ENCODE measurements at places on chromosomes 13 and 19.

DNA sequence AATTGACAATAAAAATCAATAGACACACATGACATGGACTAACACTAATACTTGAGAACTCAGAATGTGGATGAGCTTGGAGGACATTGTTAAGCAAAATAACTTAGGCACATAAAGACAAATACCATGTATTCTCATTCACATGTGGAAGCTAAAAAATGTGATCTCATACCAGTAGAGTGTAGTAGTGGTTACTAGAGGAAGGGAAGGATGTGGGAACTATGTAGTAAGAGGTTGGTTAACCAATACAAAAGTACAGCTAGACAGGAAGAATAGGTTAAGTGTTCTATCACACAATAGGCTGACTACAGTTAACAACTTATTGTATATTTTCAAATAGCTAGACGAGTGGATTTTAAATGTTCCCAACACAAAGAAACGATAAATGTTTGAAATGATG, 415.8 kb upstream of the KLF12 start:
- no peak for DNase-seq

DNA sequence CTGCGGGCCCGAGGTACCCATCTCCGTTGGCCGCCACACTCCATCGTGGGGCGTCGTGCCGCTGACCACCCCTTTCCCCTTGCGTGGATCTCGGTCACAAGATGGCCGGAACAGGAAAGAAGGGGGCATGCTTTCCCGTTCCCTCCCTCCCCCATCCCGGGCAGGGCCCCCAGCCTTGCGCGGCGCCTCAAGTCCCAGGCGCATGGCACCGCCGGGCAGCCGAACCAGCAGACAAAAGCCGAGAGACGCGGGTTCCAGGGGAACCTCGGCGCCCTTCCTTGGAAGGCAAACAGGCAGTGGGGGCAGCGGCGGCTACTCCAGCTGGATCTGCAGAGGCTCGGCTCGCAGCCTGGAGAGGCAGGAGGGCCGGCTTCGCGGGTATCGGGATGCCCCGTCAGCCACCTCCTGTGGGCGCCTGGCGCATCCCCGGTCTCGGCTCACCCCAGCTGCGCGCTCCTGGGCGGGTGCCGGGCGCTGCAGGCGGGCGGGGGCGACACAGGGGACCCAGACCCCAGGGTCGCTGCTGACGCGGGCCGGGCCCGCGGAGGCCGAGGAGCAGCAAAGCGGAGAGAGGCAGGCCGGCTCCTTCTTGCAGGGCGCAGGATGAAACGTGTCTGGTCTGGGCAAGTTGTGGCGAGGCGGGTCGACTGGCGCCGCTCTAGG, 439 bp downstream of the DZIP1 start:
- peak; percentile 37 for DNase-seq

DNA sequence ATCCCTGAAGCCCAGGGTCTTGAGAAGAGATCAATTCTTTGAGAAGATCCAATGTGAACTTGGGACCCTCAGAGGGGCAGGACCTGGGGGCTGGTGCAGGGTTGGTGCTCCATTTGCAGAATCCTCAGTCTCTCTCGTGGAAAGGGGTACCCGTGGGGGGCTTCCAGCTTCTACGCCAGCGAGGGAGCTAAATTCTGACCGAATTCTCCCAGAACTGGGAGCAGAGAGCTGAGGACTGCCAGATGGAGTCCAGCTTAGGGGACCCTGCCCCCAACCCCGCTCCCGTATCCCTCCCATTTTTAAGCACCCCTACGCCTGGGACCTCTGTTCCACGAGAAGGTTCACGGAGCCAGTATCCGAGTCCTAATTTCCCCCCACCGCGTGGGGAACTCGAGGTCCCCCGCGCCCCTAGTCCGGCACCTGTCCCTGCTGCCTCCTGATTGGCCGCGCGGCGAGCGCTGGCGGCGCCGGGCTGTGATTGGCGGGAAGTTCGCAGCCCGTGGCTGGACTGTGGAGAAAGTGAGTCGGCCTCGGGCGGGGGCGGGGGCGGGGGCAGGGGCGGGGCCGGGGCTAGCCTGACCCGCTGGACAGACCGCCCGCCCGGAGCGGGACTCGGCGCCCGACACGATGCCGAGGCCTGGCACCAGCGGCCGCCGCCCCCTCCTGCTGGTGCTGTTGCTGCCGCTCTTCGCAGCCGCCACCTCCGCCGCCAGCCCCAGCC, 4.4 kb upstream of the LTBP4 start:
- no peak for DNase-seq

DNA sequence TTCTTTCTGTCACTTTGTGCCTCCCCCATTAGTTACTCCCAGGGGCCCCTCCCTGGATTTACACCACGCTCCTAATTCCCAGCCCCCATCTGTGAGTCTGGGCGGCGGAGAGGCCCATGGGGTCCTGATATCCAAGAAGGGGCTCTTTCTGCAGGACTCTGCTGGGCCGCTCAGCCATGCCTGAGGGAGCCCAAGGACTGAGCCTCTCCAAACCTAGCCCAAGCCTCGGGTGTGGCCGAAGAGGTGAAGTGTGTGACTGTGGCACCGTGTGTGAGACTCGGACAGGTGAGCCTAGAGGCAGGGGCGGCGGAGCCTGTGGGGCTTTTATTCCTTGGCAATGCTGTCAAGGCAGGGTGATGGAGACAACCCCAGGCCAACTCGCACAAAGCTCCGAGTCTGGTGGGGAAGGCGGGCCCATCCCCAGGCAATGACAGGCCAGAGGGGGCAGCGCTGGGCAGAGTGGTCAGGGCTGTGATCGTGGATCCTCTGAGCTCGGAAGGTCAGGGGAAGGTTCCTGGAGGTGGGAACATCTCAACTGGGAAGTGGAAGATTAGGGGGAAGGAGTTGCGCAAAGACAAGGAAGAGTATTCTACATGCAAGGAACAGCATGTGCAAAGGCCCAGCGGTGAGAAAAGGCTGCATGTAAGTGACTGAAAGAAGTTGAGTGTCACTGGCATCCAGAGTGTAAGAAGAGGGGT, 1.6 kb downstream of the PLEKHG2 start:
- DNase-seq: no peak

DNA sequence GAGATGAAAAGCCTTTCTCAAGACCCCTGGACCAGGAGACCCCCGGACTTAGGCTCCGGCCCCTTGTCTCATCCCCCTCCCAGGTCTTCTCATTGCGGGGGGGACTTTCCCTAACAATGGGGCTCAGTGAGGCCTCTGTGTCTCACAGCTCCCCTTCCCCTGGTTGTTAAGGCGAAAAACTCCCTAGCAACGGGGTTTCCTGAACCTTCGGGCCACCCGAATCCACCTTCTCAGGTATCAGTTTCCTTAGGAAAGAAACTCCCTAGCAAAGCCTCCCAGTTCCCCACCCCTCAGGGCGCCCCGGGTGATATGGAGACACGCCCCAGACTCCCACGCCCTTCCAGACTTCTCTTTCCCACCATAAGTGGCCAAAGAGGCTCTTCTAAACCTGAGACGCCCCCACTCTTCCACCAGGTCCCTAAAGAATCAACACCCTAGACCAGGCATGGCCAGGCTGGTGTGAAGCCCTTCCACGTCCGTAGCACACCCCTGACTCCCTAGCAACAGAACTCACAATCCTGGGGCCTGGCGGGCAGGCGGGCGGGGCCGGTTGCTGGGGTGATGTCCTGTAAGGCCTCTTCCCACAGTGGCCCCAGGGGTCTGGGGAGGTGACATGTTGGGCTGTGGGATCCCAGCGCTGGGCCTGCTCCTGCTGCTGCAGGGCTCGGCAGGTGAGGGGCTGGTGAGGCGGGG, at the start of gene TMEM190:
TMEM190 (plus strand) TSS at position 586 of the 693 bp plus-strand sequence; CDS start at position 614, 28 bp downstream.
- DNase-seq: no peak

DNA sequence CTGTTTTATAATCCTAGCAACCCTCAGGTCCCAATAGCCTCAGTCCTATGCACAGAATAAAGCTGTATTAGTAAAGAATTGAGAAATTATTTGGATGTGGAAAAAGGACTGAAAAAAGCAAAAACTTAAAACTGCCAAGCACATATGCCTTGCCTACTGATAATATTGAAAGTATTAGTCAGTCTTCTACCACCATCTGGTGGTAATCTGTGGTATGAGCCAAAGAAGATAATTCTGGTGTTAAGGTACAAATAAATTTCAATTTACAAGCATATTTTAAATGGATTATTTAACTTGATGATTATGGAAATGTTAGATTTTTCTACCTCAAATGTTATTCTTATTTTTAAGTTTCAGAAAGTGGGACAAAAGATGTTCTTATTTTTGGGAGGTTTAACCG, 460.3 kb upstream of the KLHL1 start:
- peak; percentile 47 for DNase-seq

- peak; percentile 28 for DNase-seq
Measured at GRCh38 chr19:57171551-57172081, 4.3 kb upstream of the DUXA start.

- no peak for DNase-seq
Measured at GRCh38 chr13:97369261-97369893, 64.6 kb upstream of the RAP2A start.

DNA sequence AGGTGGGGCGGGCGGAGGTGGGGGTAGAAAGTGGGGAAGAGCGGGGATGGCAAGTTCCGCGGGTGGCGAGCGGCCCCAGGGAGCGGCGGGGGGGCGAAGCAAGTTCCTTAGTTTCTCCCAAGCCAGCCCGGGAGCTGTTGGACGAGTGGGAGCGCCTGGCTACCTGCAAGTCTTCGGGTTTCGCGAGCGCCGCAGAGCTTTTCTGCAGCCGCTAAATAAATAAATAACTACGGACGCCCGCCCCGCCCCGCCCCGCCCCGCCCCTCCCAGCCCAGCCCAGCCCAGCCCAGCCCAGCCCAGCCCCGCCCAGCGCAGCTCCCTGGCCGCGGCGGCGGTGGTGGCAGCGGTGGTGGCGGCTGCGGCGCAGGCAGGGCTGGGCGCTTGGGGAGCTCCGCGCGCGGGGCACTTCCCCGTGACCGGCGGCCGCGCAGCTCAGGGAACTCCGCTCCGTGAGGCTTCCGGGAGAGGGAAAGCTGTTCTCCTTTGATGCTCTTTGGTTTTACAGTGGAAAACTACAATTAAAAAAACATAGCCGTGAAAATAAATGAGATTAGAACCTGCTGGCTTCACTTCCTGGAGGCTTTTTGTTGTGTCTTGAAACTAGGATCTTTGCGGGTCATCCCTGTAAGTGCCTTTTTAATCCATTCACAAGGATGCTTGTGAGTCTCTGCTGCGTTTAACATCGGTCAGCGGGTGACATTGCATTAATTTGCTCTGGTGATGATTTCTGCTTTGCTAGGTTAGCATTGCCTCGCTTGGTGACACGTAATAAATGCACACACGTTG, at the start of gene UBE2L5:
UBE2L5 (plus strand) TSS at position 440 of the 786 bp plus-strand sequence. CDS start 5,498 bp downstream, outside the sequence.
- DNase-seq: peak; percentile 40

DNA sequence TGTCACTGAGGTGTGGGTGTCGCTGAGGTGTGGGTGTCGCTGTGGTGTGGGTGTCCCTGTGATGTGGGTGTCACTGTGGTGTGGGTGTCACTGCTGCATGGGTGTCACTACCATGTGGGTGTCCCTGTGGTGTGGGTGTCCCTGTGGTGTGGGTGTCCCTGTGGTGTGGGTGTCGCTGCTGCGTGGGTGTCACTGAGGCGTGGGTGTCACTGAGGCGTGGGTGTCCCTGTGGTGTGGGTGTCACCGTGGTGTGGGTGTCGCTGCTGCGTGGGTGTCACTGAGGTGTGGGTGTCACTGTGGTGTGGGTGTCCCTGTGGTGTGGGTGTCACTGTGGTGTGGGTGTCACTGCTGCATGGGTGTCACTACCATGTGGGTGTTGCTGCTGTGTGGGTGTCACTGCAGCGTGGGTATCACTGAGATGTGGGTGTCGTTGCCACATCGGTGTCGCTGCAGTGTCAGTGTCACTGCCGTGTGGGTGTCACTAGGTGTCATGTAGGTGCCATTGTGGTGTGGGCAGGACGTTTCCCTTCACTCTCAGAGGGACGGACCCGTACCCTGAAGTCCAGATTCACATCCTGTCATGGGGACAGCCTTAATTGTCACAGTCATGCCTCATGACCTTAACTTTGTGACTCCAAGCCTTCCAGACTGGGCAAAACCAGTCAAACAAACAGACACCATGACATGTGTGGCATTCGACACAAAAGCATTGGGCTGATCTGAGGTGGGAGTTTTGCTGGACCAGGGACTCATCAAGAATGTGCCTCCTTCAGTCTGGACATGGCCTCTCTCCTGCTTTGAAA, 12.7 kb upstream of the GAS6 start:
- no peak for DNase-seq

GRCh38 chr13:106376401-106377112, 158.9 kb downstream of the EFNB2 start:
- DNase-seq: peak; percentile 98

GRCh38 chr13:109243311-109243951, 543.0 kb downstream of the IRS2 start:
- peak; percentile 88 for DNase-seq

GRCh38 chr13:71210861-71211260, 656.1 kb downstream of the DACH1 start:
- no peak for DNase-seq

- DNase-seq: no peak
Measured at GRCh38 chr19:15397236-15397635, 17.6 kb upstream of the AKAP8 start.

DNA sequence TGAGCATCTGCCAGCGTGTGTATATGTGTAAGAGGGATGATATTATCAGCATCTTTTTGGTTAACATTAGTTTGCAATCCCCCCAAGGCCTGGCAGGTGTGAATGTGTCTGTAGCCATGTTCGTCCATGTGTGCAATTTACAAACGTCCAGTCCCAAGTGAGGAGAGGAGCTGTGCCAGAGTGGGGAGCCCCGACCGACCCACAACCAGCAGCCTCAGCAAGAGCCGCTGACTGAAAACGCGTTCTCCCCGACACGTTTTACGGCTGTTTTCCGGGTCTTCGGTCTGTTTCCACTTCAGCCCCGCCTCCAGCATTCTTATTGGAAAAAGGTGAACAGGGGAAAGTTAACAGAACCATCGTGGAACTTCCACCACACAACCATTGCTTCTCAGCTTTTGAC, 119.1 kb upstream of the SOX1 start:
- no peak for DNase-seq

DNA sequence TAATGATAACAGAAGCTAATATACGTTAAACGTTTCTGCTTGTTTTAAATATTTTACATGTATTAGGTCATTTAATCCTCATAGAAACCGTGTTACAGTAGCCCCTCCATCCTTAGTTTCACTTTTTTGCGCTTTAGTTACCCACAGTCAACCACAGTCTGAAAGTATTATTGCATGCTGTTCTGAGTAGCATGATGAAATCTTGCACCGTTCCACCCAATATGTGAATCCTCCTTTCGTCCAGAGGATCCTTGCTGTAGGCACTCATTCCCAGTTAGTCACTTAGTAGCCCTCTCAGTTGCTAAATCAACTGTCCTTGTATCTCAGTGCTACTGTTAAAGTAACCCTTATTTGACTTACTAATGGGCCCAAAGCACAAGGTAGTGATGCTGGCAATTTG, 257.8 kb downstream of the ENOX1 start:
- DNase-seq: no peak
